ENCODE measurements at places on chromosomes 1 and 21. TPM values are rescaled to one million over a fixed set of nuclear protein-coding genes. Genes with fewer than 3 reads are reported as not detected.
A peak's percentile ranks its signal among the peaks of the same experiment; 100 is the strongest.

GRCh38 chr1:41765152-41765551, 153.6 kb downstream of the HIVEP3 start:
- no peaks in the 10 kb centered on the region for H3K36me3 ChIP-seq
- H3K27me3 ChIP-seq: no peaks in the 10 kb centered on the region
- H3K4me3 ChIP-seq: no peak overlapping the region
- no peak overlapping the region for H3K27ac ChIP-seq

GRCh38 chr21:31505975-31506374, 153.5 kb upstream of the SOD1 start:
- no peaks in the 10 kb centered on the region for H3K36me3 ChIP-seq
- DNase-seq: no peak
- H3K4me1 ChIP-seq: no peaks in the 10 kb centered on the region
- H3K4me3 ChIP-seq: no peak overlapping the region
- no peak overlapping the region for H3K27ac ChIP-seq

LCA5L gene
- 0.58 TPM for total RNA-seq

DNA sequence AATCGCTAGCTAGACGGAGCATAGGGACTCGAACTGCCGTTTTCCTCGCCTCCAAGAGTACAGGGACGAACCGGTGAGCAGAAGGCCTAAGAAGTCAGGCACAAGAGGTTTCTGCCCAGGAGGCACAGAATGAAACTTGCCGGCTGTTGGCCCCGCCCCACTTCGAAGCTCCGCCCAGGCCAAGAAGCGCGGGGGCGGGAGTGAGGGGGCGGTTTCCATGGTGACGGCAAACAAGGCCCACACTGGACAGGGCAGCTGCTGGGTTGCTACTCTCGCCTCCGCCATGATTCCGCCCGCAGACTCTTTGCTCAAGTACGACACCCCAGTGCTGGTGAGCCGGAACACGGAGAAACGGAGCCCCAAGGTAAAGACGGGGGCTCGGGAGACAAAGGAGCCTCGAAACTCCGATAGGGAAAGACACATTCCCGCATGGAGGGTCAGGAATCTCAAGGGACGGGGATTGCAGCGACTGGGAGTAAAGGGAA, at the start of gene DNALI1:
Gene DNALI1, plus strand, starts transcription at position 229 of the 485 bp plus-strand sequence. Its CDS starts 55 bp downstream, at position 284.
- H3K27ac ChIP-seq: no peak within 1 kb of the TSS
- peaks cover 32% of the 10 kb centered on the region for H3K4me1 ChIP-seq
- DNase-seq: peak; percentile 81
- peak within 1 kb of the TSS; percentile 14 for H3K4me3 ChIP-seq
- H3K27me3 ChIP-seq: no peaks in the 10 kb centered on the region

IFT25 gene
- total RNA-seq: 16.0 TPM

DNA sequence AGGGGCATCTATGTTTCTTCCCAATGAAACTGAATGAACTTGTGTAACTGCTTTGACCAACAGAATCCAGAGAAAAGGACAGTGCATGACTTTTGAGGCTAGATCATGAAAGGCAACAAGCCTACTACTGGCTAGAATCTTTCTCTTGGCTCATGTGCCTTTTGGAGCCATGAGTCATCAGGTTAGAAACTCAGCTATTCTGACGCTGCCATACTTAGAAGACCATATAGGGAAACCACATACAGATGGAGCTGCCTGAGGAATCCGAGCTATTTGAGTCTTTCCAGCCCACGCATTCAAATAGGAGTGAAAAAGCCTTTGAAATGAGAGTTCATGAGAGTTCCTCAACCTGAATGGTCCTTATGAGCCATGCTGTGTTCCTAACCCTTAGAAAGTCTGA, 738.5 kb upstream of the CHRM3 start:
- no peak for DNase-seq
- H3K27ac ChIP-seq: no peak overlapping the region
- no peaks in the 10 kb centered on the region for H3K27me3 ChIP-seq
- no peaks in the 10 kb centered on the region for H3K36me3 ChIP-seq

DNA sequence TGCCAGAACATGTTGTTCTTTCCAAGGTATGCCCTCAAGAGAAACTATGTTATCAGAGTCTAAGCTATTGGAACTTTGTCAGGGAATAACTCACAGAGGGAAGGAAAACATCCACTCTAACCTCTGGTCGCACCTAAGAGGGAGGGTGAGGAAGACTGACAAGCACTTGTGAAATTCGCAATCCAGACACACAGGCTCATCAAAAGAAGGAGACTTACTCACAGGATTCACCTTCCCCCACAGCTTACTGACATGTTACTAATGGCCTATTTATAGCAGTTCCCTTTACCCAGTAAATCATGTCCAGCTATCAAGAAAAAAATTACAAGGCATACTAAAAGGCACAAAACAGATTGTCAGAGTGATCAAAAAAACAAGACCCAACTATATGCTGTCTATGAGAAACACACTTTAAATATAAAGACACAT, 36.9 kb downstream of the WDR64 start:
- DNase-seq: no peak
- no peak overlapping the region for H3K4me3 ChIP-seq
- H3K27me3 ChIP-seq: no peaks in the 10 kb centered on the region
- H3K36me3 ChIP-seq: no peaks in the 10 kb centered on the region
- H3K4me1 ChIP-seq: no peaks in the 10 kb centered on the region
- H3K27ac ChIP-seq: no peak overlapping the region

- no peak for DNase-seq
- H3K36me3 ChIP-seq: peaks cover 13% of the 10 kb centered on the region
- H3K27ac ChIP-seq: peak overlapping the region; percentile 86
- H3K27me3 ChIP-seq: no peaks in the 10 kb centered on the region
- H3K4me3 ChIP-seq: no peak overlapping the region
These were observed 66.1 kb downstream of the NID1 start for GRCh38 chr1:235998812-235999211.

RAB7B gene
- total RNA-seq: 4.0 TPM

GRCh38 chr1:212959266-212960220, 9.2 kb downstream of the VASH2 start:
- no peak overlapping the region for H3K4me3 ChIP-seq
- H3K36me3 ChIP-seq: no peaks in the 10 kb centered on the region
- no peak overlapping the region for H3K27ac ChIP-seq
- DNase-seq: no peak
- H3K4me1 ChIP-seq: no peaks in the 10 kb centered on the region

- H3K4me3 ChIP-seq: no peak overlapping the region
- DNase-seq: no peak
- peaks cover 19% of the 10 kb centered on the region for H3K4me1 ChIP-seq
- no peaks in the 10 kb centered on the region for H3K27me3 ChIP-seq
These were observed 123.7 kb downstream of the SMYD2 start for GRCh38 chr1:214404571-214405213.

DNA sequence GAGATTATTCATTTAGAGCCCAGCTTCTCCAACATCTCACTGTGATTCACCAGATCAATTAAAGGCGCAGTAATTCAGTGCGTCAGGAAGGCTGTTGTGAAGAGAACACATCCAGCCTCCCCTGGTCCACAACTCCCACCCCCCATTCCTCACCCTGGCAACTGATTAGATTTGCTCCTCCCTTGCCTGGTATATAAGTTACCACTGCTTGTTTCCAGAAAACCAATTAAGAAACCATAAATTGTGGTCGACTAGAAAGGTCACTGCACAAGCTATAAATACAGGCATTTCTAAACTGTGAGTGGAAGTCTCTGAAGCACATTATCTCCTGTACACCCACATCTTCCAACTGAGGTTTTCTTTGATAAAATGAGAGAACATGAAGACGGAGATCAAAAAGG, 41.9 kb downstream of the FAM163A start:
- H3K4me1 ChIP-seq: peaks cover 2% of the 10 kb centered on the region
- H3K27ac ChIP-seq: no peak overlapping the region
- no peak for DNase-seq
- H3K36me3 ChIP-seq: no peaks in the 10 kb centered on the region
- no peaks in the 10 kb centered on the region for H3K27me3 ChIP-seq

FAM110D gene
- total RNA-seq: 2.1 TPM

DNA sequence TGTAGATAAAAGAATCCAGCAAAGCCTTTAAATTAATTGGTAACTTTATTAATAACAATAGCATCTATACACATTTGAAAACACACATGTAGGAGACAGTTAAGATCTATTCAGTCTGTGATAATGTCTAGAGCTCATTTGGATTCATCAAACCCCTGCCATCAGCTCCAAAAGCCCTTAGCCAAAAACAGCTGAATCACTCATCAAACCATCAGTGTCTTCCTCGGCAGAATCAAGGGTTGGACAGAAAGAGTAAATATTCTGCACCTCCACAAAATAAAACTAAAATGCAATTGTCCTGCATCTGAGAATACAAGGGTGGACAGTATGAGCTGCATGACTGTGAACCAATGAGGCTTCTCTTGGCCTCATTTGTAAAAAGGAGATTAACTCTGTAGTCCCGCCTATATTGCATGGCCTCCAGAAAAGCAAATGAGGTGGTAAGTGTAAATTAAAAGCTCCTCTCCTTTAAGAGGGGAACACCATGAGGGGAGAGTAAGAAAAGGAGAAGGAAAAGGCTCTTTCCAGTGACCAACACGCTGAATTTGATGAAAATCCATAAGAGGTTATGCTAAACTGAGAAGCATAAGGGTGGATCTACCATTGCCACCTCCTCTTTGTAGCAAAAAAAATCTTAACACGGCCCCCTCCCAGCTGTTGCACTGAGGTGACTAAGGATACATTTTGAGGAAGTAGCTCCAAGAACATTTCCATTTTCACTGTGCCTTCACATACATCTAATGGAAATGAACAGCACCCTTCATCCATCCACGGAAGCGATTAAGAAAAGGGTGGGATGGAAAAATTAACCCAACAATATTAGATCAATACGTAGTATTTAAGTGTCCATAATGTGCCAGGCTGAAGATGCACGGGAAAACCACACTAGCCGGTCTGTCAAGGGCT, 14.7 kb upstream of the BOLA1 start:
- peaks cover 18% of the 10 kb centered on the region for H3K4me1 ChIP-seq
- no peaks in the 10 kb centered on the region for H3K27me3 ChIP-seq
- H3K36me3 ChIP-seq: no peaks in the 10 kb centered on the region
- peak overlapping the region; percentile 98 for H3K27ac ChIP-seq

- H3K4me3 ChIP-seq: no peak overlapping the region
- DNase-seq: no peak
- H3K27me3 ChIP-seq: no peaks in the 10 kb centered on the region
- H3K27ac ChIP-seq: no peak overlapping the region
These were observed 6.1 kb upstream of the TRAF3IP3 start for GRCh38 chr1:209749670-209750323.

GRCh38 chr1:232915212-232915611, 35.2 kb upstream of the NTPCR start:
- H3K27me3 ChIP-seq: no peaks in the 10 kb centered on the region
- H3K27ac ChIP-seq: no peak overlapping the region
- no peak for DNase-seq
- peaks cover 14% of the 10 kb centered on the region for H3K4me1 ChIP-seq
- no peaks in the 10 kb centered on the region for H3K36me3 ChIP-seq

ATP1A2 gene
- 216 TPM for total RNA-seq

- peaks cover 55% of the 10 kb centered on the region for H3K36me3 ChIP-seq
- H3K27me3 ChIP-seq: no peaks in the 10 kb centered on the region
- DNase-seq: no peak
- peaks cover 21% of the 10 kb centered on the region for H3K4me1 ChIP-seq
- no peak overlapping the region for H3K4me3 ChIP-seq
These were observed 3.4 kb downstream of the KDM4A start for GRCh38 chr1:43653339-43653738.

DNTTIP2 gene
- 42.1 TPM for total RNA-seq

GRCh38 chr21:41399246-41399800, 26.7 kb upstream of the MX1 start:
- no peaks in the 10 kb centered on the region for H3K27me3 ChIP-seq
- H3K4me1 ChIP-seq: no peaks in the 10 kb centered on the region
- no peak overlapping the region for H3K4me3 ChIP-seq
- no peak for DNase-seq

GRCh38 chr1:183416850-183417771, 1.1 kb downstream of the NMNAT2 start:
- DNase-seq: peak; percentile 73
- no peaks in the 10 kb centered on the region for H3K36me3 ChIP-seq

TAS1R1 gene
- total RNA-seq: not detected

NTRK1 gene
- 0.15 TPM for total RNA-seq

DNA sequence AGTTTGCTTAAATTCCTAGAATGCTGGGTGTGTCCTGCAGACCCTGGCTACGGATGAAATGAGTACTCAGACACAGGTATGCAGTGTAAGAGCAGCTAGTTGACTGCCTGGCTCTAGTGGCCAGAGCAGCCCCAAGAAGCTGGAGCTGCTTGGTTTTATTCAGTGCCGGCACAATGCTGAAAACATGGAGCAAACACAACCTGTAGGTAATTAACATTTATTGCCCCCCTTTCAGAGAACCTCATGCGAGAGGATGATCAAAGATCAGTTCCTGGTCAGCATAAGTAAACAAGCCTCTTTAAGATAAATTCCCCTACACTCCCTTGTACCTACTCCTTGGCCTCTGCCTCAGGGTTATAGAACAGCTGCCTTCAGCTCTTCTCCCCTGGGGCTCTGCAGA, 43.2 kb downstream of the MRPS6 start:
- no peak overlapping the region for H3K4me3 ChIP-seq
- peaks cover 25% of the 10 kb centered on the region for H3K4me1 ChIP-seq
- no peaks in the 10 kb centered on the region for H3K27me3 ChIP-seq
- no peak for DNase-seq
- H3K27ac ChIP-seq: no peak overlapping the region
- H3K36me3 ChIP-seq: no peaks in the 10 kb centered on the region

DNA sequence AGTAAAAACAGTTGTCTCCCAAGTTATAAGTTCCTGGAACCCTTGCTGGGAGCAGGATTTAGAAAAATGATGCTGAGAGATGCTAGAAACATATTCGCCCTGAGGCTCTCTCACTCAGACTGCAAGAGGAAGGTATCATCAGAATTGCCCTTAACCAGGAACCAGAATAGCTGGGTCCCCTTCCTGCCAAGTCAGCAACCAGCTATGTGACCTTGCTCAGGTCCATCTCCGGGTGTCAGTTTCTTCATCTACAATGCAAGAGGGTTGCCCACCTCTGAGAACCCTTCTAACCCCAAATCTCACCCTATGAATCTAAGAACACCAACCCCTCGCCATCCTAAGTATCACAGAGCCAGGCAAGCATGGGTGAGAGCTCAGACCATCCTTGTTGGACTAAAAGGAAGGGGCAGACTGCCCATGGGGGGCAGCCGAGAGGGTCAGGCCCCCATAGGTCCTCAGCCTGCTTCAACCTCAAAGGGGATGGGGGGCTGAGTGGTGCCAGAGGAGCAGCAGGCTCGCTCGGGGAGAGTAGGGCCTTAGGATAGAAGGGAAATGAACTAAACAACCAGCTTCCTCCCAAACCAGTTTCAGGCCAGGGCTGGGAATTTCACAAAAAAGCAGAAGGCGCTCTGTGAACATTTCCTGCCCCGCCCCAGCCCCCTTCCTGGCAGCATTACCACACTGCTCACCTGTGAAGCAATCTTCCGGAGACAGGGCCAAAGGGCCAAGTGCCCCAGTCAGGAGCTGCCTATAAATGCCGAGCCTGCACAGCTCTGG, 390 bp upstream of the S100A9 start:
- no peaks in the 10 kb centered on the region for H3K4me1 ChIP-seq
- no peaks in the 10 kb centered on the region for H3K36me3 ChIP-seq
- H3K4me3 ChIP-seq: peak overlapping the region; percentile 50
- no peaks in the 10 kb centered on the region for H3K27me3 ChIP-seq
